Activated gamma-delta T cell treated with anti-CD3 and anti-CD28 coated beads, Interleukin-2, amount 50 U/mL, for 16 hours (primary cell): ENCODE measurements at places on chromosomes 7 and 10.

- DNase-seq, result no peak
Measured at GRCh38 chr10:122249303-122249850, 21.7 kb upstream of the BTBD16 start.

DNA sequence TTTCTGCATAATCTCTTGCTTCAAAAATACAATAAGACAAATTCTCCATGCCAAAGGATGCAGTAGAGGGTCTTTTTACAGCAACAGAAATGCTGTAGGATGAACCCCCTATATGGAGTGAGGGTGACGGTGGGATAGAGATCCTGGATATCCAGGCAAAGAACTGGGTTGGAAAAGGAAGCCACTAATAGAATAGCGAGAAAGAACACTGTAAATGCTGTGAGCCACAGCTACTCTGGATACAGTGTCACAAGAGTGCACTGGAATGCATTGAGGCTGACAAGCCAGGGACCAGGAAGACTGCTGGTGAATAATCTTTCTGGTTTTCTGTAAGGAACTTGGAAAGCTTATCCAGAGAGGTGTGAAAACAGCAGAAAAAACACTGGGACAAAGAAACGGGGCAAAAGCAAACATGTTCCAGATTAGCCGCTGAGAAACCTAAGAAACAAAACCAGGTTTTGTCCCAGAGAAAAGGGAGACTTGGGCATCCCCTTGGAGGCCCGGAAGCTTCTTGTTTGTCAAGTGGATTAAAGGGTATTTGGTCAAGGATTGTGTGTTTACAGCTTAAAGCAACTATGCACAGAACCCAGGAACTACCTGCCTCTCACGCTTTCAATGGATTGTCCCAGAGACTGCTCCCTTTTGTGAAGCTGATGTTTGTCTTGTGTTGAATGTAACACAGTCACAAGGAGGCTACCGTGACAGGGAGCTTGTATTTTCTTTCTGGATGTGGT, 6.2 kb upstream of the MSMB start:
- DNase-seq, result no peak

GRCh38 chr10:26242706-26243350, 26.3 kb downstream of the GAD2 start:
- no peak for DNase-seq

DNA sequence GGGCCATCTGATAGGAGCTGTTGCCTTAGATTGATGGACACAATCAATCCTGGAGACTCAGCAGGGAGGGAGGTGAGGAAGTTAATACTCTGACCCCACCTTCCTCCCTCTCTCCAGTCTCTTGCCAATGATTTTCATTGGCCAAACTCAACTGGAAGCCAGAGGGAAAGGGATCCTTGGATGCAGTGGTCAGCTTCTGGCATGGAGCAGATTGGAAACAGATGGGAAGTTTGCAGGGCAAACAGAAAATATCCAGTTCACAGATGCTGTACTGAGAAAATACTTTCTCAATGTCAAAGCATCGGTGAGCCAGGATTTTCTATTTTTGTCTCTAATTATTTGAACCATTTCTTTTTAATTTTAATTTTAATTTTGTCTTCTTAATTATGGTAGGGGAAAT, 170.8 kb downstream of the BBS9 start:
- DNase-seq, result no peak

GRCh38 chr7:38374507-38374906, 101.1 kb upstream of the TARP start:
- peak; percentile 67 for DNase-seq

DNA sequence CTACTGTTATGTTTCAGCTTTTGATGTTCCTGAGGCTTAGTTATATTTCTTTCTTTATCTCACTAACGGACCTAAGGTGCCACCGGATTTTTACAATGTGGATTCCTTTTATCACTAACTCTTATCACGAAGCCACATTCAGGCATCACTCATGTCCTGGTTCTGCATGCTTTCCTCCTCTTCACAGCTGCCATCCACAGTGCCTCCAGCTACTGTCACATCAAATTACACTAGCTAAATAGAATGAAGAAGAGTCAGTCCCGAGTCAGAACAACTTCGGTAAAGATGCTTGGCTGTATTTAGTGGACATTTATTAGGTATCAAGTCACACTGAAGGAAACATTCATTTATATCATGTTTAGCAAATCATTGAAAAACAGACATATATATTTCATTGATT, 153.2 kb downstream of the NEBL start:
- no peak for DNase-seq

DNA sequence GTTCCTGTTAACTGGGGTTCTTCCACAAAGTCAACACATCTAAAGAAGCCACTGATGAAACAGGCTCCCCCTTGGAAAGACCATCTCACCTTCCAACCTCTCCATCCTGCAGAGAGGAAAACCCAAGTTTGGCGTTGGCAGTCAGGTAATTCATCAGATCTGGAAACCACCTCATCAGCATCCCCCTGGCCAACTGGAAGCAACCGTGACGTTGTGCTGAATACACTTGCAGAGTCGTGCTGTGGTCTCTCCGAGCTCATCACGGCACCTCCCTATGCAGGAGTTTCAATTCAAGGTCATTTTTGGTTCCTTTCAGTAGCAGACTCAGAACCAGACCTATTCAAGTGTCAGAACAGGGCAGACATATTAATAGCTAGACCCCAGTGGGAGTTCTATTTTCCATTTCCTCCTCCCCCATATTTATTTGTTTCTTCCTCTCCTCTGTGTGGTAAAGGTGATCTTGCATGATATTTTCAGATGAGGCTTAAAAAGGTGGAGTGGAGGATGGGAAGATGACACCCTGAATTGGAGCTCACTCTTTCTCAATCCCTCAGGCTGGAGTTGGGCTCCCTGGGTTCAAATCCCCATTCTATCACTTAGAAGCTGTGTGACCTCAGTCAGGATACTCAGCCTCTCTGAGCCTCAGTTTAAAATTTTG, 149.1 kb upstream of the ADO start:
- no peak for DNase-seq

DNA sequence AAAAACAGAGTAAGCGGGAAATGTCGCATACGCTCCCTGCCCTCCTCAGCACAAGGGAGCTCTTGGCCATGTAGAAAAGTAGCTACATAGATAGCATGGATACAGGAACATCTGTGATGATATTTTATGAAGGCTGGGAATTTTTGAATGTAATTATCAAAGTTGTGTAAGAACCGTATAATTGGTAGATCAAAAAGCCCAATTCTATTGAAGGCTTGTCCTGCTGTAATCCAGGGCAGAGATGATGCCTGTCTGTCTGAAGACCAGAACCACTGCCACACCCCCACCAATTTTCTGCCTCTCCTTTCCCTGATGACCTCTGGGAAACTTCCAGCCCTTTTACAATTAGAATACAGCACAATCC, 51.4 kb downstream of the ZRANB1 start:
- no peak for DNase-seq

GRCh38 chr7:85070967-85071628, 115.8 kb downstream of the SEMA3D start:
- DNase-seq, result no peak

DNA sequence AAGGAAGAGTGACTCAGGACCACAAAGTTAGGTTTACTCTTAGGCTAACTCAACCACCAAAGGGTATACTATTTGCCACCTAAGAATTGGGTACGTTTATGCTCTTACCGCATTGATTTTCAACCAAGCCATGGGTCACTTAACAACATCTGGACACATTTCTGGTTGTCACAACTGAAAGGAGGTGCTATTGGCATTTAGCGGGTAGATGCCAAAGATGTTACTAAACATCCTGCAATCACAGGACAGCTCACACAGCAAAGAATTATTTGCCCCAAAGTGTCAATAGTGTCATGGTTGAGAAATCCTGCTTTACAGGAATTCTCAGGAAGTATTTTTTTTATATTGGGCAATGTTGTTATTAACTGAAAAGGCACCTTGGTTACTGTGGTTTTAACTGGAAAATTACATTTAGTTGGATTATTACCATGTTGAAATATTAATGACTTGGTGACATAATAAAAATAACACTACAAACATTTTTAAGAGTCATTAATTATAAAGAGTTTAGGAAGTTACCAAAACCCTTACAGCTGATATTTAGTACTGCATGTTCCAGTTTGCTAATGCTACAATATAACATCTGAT, 185.0 kb upstream of the TMEM196 start:
- no peak for DNase-seq

DNA sequence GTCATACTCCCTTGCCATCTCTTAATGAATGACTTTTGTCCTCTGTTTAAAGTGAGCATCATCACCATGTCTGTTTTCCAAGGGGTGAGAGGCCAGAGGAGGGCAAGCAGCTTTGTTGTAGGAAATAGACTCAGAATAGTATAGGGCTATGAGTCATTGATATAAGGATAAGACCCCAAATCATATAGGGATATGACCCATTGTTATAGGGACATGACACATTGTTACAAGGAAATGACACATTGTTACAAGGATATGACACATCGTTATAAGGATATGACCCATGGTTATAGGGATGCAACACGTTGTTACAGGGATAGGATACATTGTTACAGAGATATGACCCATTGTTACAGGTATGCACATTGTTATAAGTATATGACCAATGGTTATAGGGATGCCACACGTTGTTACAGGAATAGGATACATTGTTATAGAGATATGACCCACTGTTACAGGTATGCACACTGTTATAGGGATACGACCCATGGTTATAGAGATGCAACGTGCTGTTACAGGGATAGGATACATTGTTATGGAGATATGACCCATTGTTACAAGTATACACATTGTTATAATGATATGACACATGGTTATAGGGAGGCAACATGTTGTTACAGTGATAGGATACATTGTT, 311.1 kb upstream of the ADARB2 start:
- no peak for DNase-seq

DNA sequence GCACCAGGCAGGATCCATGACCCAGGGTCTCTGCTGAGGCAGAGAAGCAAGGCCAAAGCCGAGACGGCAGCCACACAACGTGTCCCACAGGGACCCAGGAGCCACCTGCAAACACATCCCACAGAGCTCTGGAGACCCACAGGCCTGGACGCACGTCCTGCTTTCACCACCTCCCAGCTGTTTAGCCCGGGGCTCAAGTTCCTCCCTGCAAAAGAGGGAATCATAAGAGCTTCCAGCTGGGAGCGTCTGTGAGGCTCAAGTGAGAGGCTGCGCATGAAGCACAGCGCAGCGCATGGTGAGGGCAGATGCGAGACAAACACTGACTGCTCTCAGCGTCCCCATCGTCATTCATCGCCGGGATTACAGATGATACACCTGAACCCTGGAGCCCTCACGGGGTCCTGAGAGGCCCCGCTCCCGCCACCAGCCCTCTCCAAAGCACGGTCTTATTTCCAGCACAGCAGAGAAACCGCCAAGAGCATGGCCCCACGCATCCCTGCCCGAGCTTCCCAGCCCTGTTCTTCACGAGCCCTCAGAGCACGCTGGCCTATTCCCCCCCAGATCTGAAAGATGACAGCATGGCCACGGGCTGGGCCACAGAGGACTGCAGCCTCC, 88.7 kb downstream of the MAD1L1 start:
- no peak for DNase-seq

DNA sequence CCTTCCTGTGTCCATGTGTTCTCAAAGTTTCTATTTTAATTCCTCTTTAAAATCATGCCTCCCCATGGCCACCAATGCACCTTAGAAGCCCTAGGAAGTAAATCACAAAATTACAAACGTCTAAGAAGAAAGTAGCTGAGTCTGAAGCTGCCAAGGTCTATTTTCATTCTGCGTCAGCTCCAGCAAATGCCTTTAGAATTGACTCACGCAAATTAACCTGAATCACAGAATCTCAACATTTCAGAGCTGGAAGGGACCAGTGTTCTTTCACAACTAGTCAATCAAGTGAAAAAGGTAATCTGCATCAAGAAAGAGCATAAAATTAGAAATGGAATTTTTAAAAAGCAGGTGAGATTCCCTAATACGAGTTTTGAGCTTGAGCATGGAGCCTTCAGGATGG, 1017.6 kb downstream of the SORCS3 start:
- DNase-seq, result no peak

DNA sequence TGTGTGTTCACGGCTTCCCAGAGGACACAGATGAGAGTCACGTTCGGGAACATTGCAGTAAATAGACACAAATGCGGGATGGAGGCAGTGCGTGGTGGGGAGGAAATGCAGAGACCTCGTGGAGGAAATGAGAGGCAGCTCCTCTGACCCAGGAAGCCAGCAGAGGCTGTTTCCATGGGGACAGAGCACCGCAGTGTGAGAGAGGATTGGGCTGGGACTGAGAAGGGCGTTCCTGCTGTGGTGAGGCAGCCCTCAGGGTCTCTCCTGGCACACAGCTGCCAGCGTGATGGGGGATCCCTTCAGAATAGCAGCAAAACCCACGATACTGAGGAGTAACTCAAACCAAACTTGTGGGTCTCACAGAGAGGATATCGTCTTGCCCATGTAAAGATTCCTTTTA, 21.7 kb upstream of the BHLHA15 start:
- DNase-seq, result no peak

- DNase-seq, result no peak
Measured at GRCh38 chr7:135795846-135796570, 47.4 kb upstream of the FAM180A start.

- DNase-seq, result no peak
Measured at GRCh38 chr7:110179037-110179436, 911.9 kb upstream of the LRRN3 start.

- no peak for DNase-seq
Measured at GRCh38 chr10:60314069-60314940, 75.4 kb downstream of the ANK3 start.

DNA sequence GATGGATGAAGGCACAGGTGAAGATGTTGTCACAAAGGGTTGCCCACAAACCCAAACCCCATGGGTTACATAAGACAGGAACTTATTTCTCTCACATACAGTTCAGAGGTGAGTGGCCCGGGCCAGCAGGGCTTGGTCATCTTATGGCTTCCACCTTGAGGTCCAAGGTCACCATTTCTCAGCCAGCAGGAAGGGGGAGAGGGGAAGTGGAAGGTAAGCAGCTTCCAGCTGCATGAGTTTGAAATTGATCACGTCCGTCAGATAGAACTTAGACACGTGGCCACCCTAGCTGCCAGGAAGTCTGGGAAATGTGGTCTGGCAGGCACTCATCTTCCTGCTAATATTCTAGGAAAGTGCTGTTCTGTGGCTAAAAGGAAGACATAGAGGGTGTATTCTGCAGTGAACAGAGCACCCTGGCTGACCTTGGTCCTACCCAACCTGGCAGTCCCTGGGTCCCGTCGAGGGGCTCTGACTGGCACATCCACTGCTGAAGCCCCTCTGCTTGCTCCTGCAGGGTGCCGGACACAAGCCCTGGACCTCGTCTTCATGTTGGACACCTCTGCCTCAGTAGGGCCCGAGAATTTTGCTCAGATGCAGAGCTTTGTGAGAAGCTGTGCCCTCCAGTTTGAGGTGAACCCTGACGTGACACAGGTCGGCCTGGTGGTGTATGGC, 49.5 kb downstream of the VWA2 start:
- no peak for DNase-seq

DNA sequence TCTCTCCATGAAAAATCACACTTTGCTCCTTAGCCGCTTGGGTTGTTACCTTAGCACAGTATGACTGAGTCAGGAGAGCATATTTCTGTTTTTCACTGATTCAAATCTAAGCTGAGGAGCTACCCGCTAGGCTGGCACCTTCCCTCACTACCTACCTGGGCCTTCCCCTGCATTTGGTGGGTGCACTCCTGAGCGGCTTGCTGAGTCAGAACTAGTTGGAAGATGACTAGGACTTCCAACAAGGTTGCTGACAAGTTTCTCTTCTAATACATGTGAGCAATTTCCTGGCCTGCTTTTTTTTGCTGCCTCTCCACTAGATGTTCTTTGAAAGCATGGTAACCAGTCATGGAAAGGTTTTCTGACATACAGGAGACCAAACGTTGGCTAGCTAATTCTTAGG, 43.8 kb upstream of the SEC61G start:
- DNase-seq, result no peak

GRCh38 chr10:78997635-78998618, 70.8 kb upstream of the ZMIZ1 start:
- DNase-seq, result no peak

- no peak for DNase-seq
Measured at GRCh38 chr10:76301950-76302349, 870.5 kb downstream of the LRMDA start.
